Activated T-helper 2 cell treated with anti-CD3 and anti-CD28 coated beads, Interferon-gamma antibody, Interleukin-2, Interleukin-4, amounts not matched to agents 10 μg/mL and 5 μg/mL and 100 μg/mL, durations not matched to agents 14 hours and 24 hours and 36 hours (primary cell): ENCODE measurements at places on chromosomes 3 and 15.

- no peak for DNase-seq
These were observed 4.6 kb upstream of the TPRG1 start for GRCh38 chr3:189167027-189167766.

- DNase-seq = no peak
These were observed 67.3 kb upstream of the EOMES start for GRCh38 chr3:27789420-27789819.

GRCh38 chr3:156820692-156821080, 5.5 kb upstream of the LEKR1 start:
- no peak for DNase-seq

- DNase-seq = no peak
These were observed 3.3 kb downstream of the ARL6IP5 start for GRCh38 chr3:69088063-69088462.

- DNase-seq = no peak
These were observed 75.6 kb downstream of the IQCH start for GRCh38 chr15:67329984-67330733.

DNA sequence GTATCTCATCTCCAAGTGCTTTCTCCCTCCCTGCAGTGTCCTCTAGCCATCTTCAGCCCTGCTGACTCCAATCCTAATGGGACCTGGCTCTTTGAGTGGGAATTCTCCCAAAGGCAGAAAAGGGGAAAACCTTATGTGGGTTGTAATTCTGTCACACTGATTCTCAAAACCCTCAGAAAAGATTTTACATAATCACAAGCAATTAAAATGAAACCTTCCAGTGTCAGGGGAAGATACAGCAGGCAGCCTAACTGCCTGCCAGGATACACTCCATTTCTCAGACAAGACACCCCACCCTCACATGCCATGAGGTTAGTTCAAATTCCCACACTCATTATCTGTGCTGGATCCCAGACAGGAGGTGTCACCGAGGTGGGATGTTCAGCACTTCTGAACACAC, 121.4 kb downstream of the RFTN1 start:
- no peak for DNase-seq

DNA sequence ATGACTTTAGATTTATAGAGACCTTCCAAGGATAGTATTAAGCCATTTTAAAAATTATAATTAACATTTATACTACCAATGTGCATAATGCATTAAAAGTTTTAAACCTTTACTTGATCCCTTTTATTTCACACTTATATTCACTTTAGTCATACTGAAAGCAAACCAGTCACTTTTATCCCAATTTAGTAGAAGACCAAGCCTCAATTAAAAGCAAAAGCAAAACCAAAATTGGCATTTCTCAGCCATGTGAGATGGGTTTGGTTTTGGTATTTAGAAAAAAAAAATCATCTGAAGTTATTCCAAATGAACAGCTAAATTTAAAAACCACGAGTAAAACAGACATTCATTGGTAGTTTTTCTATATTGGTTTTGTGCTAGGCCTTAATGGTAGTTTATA, 249.4 kb downstream of the LPP start:
- DNase-seq = no peak

DNA sequence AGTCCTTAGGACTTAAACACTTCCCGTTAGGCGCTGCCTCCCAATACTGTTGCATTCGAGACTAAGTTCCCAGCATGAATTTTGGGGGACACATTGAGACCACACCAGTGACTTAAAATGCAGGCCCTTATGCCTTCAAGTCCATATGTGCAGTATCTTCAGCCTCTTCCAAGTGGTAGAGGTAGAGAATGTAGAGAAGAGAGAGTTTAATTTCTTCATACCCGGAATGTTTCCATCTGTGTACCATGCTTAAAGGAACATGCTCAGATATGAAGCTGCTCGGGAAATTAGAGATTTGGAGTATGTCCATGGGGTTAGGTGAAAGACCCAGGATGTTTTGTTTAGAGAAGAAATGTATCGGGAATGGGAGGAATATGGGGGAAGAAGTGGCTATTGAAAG, 12.6 kb downstream of the DUT start:
- no peak for DNase-seq

DNA sequence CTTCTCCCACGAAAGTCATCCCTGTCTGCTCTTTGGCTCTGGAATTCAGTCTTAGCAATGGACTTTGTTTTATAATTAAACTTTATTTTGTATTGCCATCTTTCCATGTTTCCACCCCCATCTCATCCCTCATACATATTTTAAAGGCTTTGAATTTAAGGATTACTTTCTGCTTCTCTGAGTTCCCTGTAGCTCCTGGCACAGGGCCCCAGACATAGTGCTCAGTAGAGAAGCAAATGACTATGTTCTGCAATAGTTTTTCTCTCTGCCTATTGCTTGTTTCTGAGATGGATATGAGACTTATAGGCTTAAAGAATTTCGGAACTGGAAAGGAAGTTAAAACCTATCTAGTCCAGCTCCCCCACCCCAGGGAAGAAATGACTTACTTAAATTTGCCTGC, 197.0 kb downstream of the LPP start:
- no peak for DNase-seq

DNA sequence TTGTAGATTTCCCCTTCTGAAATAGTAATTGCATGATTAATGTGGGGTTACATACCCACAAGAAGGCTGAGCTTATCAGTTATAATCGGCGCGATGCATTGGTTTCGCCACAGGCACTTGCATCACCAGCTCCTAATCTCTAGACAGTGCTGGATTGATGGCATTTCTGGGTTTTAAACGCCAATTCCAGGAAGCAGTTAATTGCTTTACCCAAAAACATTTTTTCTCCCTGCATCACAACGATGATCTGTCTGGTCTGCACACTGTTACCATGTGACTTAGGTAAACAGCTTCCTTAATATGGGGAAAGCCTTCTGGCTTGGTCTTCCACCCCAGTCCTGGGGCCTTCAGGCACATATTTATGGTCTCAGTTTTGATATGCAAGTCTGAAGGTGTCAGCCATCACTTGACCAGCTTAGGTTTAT, 70.0 kb upstream of the HEG1 start:
- peak; percentile 42 for DNase-seq

GRCh38 chr15:23497710-23498111, 50.7 kb upstream of the GOLGA6L2 start:
- no peak for DNase-seq

GRCh38 chr3:168123201-168124176, 27.8 kb upstream of the GOLIM4 start:
- no peak for DNase-seq

DNA sequence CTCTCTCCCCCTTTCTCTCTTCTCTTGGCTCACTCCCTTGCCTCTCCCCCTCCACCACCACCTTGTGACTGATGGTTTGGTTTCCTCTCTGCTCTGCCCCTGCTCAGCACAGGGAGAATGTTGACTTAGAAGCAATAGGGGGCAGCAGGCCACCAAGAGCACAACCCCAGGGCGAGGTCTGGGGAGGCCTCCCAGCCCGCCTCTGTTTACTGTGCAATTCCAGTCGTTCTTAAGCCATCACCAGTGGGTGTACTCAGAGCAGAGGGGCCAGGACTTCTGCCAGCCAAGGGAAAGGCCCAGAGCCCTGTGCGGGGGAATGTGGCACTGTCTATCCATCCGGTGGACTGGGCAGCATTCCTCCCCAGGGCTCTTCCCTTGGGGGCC, 5.7 kb upstream of the APEH start:
- no peak for DNase-seq

DNA sequence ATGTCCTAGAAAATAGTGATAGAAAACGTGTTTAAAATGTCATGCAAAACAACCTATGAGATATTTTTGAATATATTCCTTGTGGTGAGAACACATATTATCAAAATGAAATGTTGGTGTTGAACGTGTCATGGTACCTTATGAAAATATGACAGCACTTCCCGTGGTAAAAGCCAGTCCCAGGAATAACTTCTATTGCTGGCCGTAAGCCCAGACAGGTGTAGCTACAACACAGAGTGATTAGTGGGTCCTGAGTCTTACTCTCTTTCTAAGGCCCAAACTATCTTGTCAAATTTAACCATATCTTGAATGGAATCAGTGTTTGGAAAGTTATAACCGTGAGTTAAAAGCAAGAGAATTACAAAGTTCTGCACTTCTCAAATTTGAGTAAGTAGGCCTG, 24.1 kb downstream of the RARB start:
- no peak for DNase-seq

GRCh38 chr3:181717549-181718171, 5.9 kb downstream of the SOX2 start:
- no peak for DNase-seq

DNA sequence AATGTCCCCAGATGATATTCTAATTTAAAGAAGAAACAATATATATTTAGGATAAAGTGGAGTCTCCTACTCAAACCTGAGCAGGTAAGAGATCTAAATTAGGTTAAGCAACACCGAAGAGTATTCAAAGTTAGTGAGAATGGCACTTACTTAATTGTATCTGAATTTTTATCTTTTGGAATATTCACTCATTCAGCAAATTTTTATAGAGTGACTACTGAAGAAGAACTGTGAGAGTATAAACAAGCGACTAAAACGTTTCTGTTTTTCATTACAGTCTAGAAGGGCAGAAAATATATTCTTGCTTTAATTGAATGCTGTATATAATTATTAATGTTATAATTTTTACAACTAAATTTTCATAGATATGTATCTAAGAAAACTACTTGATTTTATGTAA, 567.7 kb upstream of the TBL1XR1 start:
- DNase-seq = no peak

- DNase-seq = no peak
These were observed 53.2 kb downstream of the PGPEP1L start for GRCh38 chr15:98954411-98954810.

GRCh38 chr3:9123840-9124239, 125.6 kb downstream of the SRGAP3 start:
- no peak for DNase-seq

GRCh38 chr3:50095352-50095998, 6.8 kb downstream of the RBM5 start:
- DNase-seq = no peak

DNA sequence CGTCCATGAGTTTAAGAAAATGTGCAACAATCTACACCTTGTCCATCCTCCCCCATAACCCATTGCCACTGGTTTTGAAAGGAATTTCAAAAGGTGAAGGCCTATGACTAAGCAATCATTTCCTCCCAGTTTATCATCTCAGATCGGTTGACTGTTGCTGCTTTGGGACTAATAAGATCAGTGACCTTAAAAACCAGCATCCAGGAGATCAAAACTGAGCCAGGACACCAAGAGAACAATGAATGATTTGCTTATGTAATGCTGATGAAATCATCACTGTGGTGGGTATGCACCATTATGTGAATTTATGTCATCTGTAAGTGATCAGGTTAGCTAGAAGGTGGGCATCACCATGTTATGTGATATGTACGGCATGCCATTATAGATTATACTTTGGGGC, 195.5 kb downstream of the SSR3 start:
- DNase-seq = no peak
